ENCODE measurements at places on chromosomes 5 and 9. TPM values are rescaled to one million over a fixed set of nuclear protein-coding genes. Genes with fewer than 3 reads are reported as not detected.

Gene PCBD2
- total RNA-seq: 22.1 TPM

Gene PCDHGC4
- total RNA-seq: not detected

Gene NPR3
- 0.24 TPM for total RNA-seq

Gene TAF11L5
- not detected for total RNA-seq

Gene ZNF879
- total RNA-seq: 2.8 TPM

Gene BBLN
- 72.9 TPM for total RNA-seq

Gene FBXW11
- total RNA-seq: 43.2 TPM

Data from activated T-cell treated with anti-CD3 and anti-CD28 coated beads, Interleukin-2, amount 50 U/mL, for 72 hours (primary cell).